Common myeloid progenitor, CD34-positive (primary cell): ENCODE measurements at places on chromosomes 7 and 10.

- DNase-seq, result no peak
Measured at GRCh38 chr7:48011323-48011722, 17.6 kb downstream of the SUN3 start.

- no peak for DNase-seq
Measured at GRCh38 chr7:20450536-20450935, 119.8 kb downstream of the ITGB8 start.

GRCh38 chr7:149027055-149027454 is 1.2 kb downstream of the PDIA4 start:
- no peak for DNase-seq

DNA sequence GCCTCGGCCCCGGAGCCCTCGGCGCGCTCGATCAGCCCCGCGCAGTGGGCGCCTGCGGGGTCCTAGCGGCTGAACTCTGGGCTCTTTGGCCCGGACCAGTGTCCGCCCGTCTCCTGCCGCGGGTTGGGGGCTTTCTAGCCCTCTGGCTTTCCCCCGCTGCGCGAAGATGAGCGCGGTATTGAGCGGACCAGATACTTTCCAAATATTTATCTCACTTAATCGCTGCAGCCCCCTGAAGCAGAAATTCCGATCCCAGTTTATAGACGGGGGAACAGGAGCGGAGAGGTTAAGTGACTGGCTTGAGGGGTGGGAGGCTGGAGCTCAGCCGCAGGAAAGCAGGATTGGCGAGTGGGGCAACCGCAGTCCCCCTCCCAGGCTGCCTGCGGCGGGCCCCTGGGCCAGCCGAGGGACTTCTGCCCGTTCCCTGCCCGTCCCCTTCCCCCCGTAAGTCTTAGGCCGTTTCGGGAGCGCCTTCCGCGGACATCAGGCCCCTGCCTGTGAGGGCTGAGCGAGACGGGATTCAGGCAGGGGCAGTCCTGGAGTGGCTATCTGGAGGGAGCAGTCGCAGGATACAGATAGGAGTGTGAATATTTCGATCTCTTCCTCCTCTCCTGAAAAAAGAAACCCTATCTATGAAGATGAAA is 565 bp downstream of the STRIP2 start:
- DNase-seq, result no peak

DNA sequence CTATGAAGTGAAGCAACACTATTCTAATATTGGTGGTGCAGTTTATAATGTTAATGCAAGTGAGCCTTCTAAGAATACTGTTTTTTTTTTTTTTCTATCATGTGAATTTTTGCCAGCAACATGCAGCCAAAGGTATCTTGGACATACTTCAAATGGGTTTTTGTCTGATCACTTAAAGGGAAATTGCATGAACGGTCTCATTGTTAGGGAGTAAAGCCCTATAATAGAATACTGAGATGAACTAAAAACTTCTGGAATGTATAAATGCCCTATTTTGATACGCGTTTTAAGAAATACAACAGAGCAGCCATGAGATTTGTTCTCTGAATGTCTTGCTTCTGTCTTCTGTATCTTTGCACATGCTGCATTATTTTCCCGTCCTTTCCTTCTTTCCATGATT is 10.5 kb upstream of the MDFIC start:
- no peak for DNase-seq
